ENCODE measurements at places on chromosomes 16 and 17. TPM values are rescaled to one million over a fixed set of nuclear protein-coding genes. Genes with fewer than 3 reads are reported as not detected.

Gene RPUSD1
- 34.7 TPM for total RNA-seq

GRCh38 chr16:55331648-55332185, 7.7 kb downstream of the IRX6 start:
- H3K36me3 ChIP-seq, result no peaks in the 10 kb centered on the region
- no peak overlapping the region for H3K27ac ChIP-seq
- peaks cover 45% of the 10 kb centered on the region for H3K4me1 ChIP-seq
- no peak for DNase-seq
- peaks cover 20% of the 10 kb centered on the region for H3K27me3 ChIP-seq

- H3K27ac ChIP-seq, result no peak overlapping the region
- no peak for DNase-seq
- no peaks in the 10 kb centered on the region for H3K4me1 ChIP-seq
- no peaks in the 10 kb centered on the region for H3K27me3 ChIP-seq
- no peaks in the 10 kb centered on the region for H3K36me3 ChIP-seq
Measured at GRCh38 chr17:15442311-15443180, 24.9 kb downstream of the CDRT4 start.

- H3K4me1 ChIP-seq, result peaks cover 17% of the 10 kb centered on the region
- H3K4me3 ChIP-seq, result no peak overlapping the region
- H3K27me3 ChIP-seq, result peaks cover 19% of the 10 kb centered on the region
- H3K36me3 ChIP-seq, result no peaks in the 10 kb centered on the region
- no peak for DNase-seq
- no peak overlapping the region for H3K27ac ChIP-seq
Measured at GRCh38 chr16:71627731-71628181, 1.8 kb downstream of the MARVELD3 start.

All from B cell (primary cell).